Left colon (tissue), 2 donors: ENCODE measurements at places on chromosomes 5 and 9. TPM values are rescaled to one million over a fixed set of nuclear protein-coding genes. Genes with fewer than 3 reads are reported as not detected.

The THBS4 gene
- total RNA-seq = 8.2 TPM

GRCh38 chr9:98873526-98873925 lies 66.1 kb downstream of the GALNT12 start:
- no peak for DNase-seq

DNA sequence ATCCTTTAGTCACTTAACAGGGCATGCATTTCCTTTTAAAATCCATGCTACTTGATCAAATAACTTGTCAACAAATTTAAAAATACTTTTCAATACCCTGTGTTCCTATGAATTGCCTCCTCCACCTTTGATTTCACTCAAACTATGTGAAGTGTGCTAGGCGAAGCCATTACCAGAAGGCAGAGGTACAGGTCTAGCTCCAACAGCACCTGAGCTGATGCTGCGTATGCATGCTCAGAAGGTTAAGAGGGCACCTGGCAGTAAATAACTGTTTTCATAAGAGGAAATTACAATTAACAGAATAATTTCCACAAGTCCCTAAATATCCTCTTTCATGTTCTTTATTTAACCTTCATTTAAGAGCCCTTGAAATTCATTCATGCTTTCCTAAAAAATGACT lies 251.8 kb downstream of the EFNA5 start:
- DNase-seq = no peak

DNA sequence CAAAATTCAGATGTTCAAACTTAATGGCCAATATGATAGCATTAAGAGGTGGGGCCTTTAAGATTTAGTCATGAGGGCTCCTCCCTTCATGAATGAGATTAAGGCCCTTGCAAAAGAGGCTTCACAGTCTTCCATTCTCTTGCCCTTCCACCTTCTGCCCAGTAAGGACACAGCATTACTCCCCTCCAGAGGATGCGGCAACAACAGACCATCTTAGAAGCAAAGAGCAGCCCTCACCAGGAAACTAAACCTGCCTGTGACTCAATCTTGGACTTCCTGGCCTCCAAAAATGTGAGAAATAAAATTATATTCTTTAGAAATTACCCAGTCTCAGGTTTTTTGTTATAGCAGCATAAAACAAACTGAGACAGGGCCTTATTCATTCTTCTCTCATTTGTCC lies 8.2 kb downstream of the AP3B1 start:
- DNase-seq = no peak

The RPL12 gene
- total RNA-seq = 857 TPM

DNA sequence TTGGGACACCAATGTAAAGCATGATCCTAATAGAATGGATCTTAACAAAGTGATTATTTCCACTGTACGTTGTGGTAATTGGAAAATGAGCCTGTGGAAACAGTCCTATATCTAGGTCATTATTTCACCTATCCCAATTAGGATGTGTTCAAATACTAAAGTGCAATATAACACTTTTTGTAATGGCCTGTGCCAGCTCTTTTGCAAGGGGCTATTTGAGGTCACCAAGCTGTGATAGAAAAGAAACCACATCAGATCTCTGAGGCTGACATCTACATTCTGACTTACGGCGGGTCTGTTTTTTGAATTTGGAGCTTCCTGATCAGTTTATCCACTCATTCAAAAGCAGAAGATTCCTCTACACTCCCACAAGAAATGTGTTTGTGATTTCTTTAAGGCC lies 150.0 kb downstream of the TLE1 start:
- DNase-seq = no peak

DNA sequence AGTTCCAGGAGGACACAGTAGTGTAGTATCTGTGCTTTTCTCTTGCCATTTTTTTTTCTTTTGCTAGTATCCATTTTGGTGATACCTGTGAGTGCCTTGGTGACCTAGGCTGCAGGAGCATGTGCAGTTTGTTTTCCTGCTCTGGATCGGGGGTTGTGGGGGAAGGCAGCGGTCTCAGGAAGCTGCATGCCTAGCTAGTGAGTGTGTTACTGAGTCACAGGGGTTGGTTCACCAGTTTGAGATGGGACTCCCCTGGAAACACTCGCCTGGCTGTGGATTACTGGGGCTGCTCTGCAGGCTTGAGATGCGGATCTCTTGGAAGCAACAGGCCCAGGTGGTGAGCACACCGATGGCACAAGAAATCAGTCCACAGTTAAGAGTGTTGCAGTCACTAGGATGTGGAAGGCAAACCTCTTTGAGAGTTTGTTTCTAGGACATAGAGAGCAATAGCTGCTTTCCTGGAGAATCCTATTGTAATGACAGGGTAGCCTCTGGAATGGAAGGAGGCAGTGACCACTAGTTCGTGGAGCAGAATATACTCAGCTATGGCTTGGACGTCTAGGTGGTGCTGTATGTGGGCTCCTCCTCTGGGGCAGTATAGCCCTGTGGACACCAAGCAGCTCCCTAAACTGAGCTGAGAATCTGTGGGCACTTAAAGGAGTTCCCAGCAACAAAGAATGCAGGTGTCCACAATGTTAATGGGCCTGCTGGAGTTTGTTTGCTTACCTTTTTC lies 20.0 kb upstream of the SPATA31E1 start:
- DNase-seq = no peak

GRCh38 chr9:79155308-79155707 lies 416.5 kb upstream of the TLE4 start:
- no peak for DNase-seq

- peak; percentile 49 for DNase-seq
Measured at GRCh38 chr9:129458663-129459546, 162.0 kb downstream of the C9orf50 start.

The IL13 gene
- not detected for total RNA-seq

The AK6 gene
- total RNA-seq = 33.2 TPM

GRCh38 chr5:579746-580366 lies 32.3 kb upstream of the CEP72 start:
- DNase-seq = no peak

DNA sequence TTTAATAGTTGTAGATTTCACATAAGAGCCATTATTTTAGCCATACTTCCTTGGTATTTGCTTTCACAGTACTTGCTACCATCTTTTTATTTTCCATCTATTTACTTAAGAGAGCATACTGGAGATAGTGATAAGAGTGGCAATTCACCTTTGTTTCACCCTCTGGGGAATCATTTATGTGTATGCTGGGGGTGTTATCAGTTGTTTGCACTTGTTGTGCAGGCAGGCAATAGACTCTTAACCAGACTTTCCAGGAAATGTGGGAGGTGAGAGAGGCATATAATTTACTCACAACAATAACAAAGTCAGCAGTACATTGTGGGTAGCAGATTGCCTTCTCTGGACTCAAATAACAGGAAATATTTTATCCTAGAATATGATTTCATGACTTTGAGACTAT lies 1018.3 kb downstream of the CDH12 start:
- DNase-seq = no peak

DNA sequence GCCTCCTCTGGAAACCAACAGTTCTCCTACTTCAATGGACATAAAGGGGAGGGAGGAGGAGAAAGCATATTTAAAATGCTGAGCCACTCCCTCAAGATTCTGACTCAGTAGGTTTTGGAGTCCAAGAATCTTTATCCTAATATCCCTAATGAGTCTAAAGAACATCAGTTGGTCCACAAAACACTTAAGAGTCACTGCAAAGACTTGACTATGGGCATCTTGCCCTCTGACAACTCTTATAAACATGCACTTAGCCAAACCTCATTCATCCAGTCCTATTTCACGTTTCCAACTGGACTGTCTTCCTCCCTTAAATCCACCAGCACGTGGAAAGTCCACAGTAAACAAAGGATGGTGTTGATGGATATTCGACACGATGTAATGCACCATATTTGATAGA lies 172.5 kb downstream of the FAM114A2 start:
- no peak for DNase-seq

- DNase-seq = no peak
Measured at GRCh38 chr5:40585537-40586267, 94.0 kb upstream of the PTGER4 start.

DNA sequence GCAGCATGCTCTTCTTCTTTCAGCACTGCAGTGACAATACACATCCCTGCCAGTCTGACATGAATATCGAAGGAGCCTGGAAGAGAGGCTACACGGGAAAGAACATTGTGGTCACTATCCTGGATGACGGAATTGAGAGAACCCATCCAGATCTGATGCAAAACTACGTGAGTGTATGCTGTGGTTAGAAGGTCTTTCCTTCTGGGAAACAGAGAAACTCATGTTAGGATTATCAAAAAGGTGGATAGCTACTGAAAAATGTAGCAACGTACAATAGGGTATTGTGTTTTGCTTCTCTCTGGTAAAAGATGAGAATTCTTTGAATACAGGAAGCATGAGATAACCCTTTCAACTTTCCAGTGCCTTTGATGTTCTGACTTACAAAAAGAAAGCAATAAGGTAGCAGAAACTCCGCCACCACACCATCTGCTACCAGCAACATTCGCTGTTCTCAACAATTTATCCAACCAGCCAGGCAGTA lies 133.3 kb downstream of the PCSK5 start:
- no peak for DNase-seq

DNA sequence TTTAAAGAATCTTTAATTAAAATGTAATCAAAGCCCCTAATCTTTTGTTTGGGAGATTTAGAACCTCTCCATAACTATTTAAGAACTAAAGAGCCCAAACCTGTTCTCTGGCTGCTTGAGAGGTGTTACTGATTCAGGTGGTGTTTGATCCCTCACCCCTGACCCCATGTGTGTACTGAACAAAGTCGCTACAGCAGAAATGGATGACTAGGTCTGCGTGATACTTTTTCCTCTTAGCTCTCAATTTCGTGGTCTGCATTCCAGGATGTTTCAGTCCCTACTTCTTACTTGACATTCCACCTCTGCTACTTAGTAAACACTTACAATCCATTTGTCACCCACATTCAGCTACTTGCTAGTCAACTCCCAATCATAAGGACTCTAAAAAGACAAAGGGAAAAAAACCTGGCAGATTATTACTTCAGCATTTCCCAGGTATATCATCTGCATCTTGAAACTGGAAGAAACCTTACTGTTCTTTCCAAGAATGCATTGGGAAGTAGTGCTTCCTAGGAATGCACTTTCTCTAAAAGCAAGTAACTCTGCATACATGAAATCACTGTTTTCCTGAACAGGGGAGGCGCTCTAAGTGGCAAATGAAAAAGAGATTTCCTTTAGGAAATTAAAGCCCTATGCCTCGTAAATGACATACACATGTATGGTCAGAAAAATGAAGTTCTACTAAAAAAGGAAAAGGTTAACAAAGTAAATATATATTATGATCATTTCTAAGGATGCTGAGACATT lies 1091.6 kb downstream of the PTPRD start:
- DNase-seq = no peak

- no peak for DNase-seq
Measured at GRCh38 chr9:32431940-32432555, 47.6 kb downstream of the ACO1 start.

DNA sequence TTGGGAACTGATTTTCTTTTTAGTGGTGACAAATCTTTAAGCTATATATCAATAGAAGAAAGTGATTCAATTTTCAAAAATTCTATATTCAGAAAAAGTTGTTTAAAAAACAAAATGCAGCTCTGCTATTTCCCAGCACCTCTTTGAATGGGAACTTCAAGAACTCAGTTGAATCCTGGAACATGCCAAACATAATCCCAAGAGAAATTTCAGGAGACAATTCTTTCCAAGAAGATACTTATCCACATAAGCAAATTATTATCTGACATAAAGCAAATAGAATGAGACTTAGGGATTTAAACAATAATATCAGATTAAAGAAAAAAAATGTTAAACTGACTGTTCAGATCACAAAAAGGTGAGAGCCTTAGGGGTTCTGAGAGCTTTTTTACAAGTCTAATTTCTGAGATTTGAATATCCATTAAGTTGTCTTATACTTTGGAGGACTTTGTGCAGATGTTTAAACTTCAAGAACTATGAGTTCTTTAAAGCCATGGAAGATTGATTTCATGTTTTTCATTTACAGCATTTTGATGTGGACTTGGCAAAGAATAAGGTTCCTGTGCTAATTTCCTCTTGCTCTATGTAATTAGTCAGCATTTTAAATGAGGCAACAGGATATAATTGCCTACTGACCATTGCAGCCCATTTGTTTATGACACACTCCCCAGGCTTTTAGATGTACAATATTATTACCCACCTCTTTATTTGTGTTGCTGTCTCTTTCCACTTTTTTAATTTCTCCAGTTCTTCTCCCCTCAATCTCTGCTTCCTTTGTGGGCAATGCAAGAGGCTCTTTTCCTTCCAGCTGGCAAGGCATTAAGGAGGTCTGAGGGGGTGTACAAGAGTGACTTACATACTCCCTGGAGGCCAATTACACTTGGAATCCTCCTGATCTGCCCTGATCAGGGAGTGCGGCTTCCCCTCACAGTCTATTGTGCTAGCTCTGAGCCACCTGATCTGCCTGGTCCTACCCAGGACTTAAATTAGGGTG lies 419.1 kb downstream of the NR2F1-AS1 start:
- no peak for DNase-seq

DNA sequence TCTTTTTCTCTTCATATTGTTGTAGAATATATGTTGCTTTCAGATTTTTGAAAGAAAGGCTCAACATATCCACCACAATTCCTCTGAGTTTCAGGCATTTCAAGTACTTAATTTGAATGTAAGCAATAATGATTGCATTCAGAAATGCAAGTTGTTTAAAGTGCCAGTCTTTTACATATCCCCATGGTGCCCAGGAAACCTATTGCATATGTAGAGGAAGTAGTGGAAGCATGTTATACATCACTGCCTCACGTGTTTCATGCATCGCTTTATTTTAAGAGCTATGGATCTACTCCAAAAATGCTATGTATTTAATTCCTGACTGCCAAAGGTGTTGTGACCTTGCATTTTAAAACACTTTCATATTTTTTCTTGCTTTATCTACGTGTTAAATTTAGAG lies 28.1 kb downstream of the CPEB4 start:
- no peak for DNase-seq

The SOX30 gene
- total RNA-seq = 0.28 TPM

The ARID3C gene
- total RNA-seq = not detected
